Activated CD8-positive, alpha-beta memory T cell treated with anti-CD3 and anti-CD28 coated beads for 4 hours (primary cell): ENCODE measurements at places on chromosomes 16 and 17.

DNA sequence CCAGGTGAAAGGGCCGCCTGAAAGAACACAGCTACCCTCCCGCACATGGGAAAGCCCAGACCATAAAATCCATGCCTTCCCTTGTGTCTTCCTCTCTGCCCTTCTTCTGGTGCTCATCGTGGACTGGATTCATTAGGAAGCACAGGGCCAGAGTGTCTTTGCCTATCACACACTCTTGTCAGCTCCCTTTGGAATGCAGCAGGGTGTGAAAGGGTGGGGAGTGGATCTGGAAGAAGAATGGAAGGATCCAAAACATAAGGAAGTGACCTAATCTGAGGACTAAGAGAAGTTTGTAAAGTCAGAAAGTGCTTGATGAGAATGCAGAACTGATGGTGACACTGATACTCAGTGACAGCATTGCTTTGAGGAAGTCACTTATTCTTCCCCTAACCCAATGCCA lies 1147.3 kb upstream of the GOT2 start:
- no peak for DNase-seq

DNA sequence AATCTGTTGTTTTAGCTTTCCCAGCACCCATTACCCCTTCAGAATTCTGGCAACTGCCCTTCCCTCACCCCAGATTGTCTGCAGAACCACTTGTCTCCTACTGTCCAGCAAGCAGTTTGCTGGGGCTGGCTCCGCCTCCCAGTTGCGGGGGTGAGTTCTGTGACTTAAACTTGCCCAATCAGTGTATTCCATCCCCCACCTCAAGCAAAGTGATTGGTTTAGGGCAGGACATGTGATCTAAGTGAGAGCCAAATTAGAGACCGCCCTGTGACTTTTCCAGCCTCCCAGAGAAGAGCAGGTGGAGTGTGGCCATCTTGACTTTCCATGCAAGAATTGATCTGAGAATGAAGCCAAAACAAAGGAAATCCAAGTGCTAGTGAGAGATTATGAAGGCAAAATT lies 22.7 kb upstream of the SRCIN1 start:
- no peak for DNase-seq

DNA sequence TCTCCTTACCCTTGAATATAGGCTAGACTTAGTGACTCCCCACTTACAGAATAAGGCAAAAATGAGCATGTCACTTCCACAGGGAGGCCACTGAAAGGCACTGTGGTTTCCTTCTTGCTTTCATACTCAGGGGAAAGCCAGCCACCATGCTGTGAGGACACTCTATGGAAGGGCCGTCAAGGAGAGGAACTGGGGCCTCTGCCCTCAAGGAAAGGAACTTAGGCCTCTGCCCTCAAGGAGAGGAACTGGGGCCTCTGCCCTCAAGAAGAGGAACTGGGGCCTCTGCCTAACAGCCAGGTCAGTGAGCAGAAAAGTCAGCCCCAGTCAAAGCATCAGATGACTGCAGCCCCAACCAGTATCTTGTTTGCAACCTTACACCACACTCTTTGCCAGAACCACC lies 30.1 kb downstream of the VPS35 start:
- DNase-seq: no peak

DNA sequence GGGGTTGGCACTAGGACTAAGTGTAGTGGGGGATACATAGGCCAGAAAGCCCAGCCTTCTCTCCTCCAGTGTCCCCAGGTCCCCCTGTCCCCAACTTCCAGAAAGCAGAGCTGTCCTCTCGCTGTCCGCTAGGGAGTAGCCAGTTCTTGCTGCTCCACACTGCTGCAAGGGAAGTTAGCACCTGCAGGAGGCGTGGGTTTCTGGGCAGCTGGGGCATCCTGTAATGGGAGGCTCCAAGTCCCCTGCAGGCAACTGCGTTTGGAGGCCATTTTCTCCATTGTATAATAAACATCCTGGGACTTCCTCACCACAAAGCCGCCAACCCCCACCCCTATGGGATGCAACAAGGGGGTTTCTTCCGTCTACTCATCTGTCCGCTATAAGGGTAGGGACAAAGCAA lies 1.7 kb downstream of the RPRML start:
- no peak for DNase-seq

GRCh38 chr16:31458073-31458843 lies 1.0 kb upstream of the ARMC5 start:
- DNase-seq: no peak

- DNase-seq: no peak
Measured at GRCh38 chr16:47359478-47359877, 101.4 kb downstream of the ITFG1 start.

GRCh38 chr16:30561089-30561816 lies 3.1 kb upstream of the ZNF764 start:
- no peak for DNase-seq

GRCh38 chr17:7704601-7705268 lies at the start of gene EFNB3:
Gene EFNB3, plus strand, starts transcription at chr17:7705202. Its CDS starts 397 bp downstream, at chr17:7705599.
- DNase-seq: no peak

- DNase-seq: no peak
Measured at GRCh38 chr16:4837733-4838501, 9.2 kb downstream of the GLYR1 start.

- DNase-seq: no peak
Measured at GRCh38 chr17:43790311-43790940, 10.2 kb downstream of the CFAP97D1 start.

DNA sequence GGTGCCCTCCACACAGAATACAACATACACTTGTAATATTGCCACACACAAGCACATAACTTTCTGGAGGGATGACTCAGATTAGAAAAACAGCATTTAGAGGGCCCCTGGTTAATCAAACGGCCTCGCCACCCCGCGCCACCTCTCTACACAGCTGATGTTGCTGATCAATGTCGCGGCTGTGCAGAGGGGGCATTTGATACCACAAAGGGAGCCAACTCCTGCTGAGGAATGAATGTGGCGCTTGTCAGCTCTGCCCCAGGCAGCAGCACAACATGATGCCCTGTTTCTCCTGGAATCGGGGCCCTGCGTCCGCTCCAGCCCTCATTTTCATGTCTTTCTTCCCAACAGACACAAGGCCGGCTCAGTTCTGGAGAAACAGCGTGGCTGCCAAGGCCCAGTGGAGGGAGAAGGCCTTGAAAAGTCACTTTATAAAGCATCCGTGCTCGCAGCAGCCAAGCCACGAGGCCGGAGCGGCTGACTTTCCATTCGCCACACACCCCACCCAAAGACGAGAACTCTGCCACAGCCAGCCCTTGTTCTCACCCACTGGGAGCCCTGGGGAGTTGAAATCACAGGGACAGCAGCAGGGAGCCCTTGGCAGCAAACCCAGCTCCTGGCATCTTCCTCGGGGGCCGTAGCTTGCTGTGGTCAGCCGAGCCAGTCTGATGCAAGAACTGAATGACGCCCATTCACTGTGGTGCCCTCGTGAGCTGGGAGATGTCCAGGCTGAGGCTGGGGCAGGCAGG lies 65.6 kb downstream of the XYLT1 start:
- DNase-seq: no peak

DNA sequence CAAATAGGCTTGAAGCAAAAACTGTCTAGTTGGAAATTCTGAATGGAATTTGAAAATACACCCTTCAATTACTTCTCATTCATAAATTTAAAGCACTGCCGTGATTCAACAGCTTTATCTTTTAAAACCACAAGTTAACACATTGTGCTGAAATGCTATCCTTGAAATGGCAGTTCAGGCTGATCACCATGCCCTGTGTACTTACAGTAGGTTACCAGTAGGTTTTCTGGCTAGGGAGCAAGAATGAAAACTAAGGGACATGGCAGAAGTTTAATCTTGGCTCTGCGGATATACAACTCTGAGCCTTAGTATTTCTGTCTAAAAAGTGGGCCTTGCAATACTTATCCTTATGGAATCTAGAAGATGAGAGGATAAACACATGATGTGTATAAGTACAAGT lies 28.0 kb downstream of the NXPH3 start:
- no peak for DNase-seq

DNA sequence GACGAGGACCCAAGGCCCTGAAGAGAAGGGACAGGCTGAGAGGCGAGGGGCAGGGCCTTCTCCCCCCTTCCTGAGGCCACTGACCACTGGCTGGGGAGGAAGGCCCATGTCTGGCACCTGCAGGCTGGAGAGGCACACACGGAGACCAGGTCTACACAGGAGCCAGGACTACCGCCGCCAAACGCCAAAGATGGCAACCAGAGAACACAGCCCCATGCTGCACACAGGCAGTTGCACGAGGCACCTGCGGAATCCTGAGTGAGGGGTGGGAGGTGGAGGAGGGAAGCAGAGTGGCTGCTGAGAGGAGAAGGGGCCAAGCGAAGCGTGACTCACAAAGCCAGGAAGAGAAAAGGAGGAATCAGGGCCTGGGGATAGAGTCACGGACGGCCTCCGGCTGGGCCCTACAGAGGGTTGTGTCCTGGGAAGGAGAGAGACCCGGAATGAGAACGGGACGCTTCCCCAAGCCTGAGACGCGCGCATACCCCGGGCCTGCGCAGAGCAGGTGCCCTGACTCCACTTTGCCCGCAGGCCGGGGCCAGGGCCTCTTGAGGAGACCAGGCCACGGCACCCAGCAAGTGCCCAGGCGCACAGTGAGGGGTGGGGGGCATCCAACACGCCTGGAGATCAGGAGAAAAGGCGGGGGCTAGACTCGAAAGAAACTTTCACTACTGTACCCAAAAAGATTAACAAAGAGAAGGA lies 28.7 kb upstream of the C16orf95 start:
- DNase-seq: no peak

GRCh38 chr17:8572764-8573163 lies 57.8 kb downstream of the MYH10 start:
- DNase-seq: no peak

GRCh38 chr17:79368521-79368920 lies 242.3 kb downstream of the RBFOX3 start:
- no peak for DNase-seq

GRCh38 chr16:921321-921905 lies 49.4 kb downstream of the LMF1 start:
- DNase-seq: no peak

GRCh38 chr16:25126820-25127232 lies 15.3 kb downstream of the LCMT1 start:
- no peak for DNase-seq

- DNase-seq: no peak
Measured at GRCh38 chr17:38538906-38539305, 66.8 kb downstream of the SRCIN1 start.

DNA sequence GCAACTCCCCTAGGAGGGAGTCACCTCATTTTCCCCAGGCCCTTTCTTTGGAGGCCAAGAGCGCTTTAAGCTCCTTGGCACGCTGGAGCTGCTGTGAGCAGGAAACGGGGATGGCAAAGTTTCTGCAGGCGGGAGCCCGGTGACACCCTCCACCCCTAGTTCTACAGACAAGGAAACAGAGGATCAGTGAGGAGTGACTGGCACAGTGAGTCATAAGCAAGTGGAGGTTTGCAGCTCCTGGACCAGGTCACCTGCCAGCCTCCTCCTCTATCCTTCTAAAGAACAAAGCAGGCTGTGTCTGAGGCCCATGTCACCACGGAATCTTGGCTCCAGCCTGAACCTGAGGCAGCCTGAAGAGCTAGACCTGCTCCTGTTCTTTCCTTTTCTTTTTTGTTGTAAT lies 141.9 kb downstream of the TMEM132E start:
- no peak for DNase-seq

- no peak for DNase-seq
Measured at GRCh38 chr16:66660422-66661209, 35.9 kb downstream of the CMTM4 start.

DNA sequence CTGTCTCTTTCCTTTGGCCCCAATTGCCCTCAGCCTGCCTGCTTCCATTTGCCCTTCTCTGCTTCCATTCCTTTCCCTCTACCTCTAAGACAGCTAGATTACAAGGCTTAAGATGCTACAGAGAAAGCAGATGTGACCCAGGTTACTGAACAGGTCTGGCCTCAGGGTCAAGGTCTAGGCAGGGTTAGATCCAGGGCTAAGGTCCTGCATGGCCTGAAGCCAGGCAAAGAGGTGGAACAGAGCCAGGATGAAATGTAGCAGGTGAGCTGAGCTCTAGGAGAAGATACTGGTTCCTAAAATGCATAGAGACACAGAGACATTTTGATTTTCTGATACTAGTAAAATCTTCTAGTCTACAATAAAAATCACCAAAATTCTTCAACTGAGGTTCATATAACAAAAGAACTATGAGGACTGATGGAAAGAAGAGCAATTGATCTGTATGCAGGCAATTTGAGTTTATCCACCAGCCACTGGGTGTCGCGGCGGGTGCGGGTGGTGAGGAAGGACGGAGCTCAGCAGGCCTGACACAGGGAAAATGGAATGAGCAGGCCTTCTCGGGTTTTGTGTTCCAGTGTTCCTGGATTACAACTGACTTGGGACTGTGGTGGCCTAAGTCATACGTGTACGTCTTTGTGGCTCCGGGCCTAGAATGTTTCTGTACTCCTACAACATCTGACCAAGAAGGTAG lies 95.9 kb downstream of the MYH10 start:
- no peak for DNase-seq

DNA sequence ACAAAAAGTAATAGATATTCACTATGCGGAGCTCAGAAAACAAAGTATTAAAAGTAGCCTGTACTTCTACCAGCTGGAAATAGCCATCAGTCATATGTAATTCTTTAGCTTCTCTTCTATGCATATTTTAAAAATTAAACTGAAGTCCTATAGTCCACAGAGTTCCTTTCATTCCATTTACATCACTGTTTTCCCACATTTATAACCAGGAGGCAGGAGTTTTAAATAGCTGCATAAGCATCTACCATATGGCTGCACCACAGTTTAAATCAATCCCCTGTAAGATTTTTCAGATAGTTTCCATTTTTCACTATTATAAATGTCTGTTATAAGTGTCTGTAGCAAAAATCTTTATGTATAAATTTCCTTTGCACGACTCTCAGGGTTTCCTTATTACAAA lies 45.1 kb downstream of the ZFHX3 start:
- DNase-seq: no peak

DNA sequence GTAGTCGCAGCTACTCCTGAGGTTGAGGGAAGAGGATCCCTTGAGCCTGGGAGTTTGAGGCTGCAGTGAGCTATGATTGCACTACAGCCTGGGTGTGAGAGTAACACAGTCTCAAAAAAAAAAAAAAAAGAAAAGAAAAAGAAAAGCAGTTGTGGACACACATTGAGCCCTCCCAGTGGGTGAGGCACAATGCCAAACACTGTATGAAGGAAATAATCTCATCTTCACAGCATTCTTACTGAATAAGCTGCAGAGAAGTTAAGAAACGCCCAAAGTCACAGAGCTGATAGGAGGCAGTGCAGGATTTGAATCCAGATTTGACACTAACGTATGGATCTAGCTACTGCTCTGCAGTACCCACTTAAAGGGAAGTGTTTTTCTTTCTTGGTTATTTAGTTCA lies 5.9 kb upstream of the LYZL6 start:
- DNase-seq: no peak

- no peak for DNase-seq
Measured at GRCh38 chr16:87015021-87015420, 302.2 kb downstream of the C16orf95 start.

GRCh38 chr17:77403854-77404253 lies 263.1 kb downstream of the SEC14L1 start:
- no peak for DNase-seq

DNA sequence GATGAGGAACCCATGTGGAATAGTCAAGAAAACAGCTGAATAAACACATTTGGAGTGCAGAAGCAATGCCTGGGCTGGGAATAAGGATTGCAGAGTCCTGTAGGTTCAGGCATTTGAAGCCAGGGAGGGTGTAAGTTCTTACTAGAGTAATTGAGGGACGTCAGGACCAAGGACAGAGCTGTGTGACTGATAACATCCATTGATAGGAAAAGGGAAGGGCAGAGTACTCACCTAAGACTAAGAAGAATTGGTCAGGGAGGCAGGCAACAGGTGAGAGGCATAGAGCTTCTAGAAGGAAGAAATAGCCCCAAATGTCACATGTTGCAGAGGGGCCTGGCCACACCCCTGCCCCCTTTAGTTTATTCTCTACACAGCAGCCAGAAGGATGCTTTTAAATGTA lies 79.8 kb upstream of the TMEM132E start:
- no peak for DNase-seq
